AG09309 (cell line): ENCODE measurements at places on chromosomes 7 and 10.

- DNase-seq = no peak
Measured at GRCh38 chr10:89889606-89890005, 188.2 kb downstream of the KIF20B start.

DNA sequence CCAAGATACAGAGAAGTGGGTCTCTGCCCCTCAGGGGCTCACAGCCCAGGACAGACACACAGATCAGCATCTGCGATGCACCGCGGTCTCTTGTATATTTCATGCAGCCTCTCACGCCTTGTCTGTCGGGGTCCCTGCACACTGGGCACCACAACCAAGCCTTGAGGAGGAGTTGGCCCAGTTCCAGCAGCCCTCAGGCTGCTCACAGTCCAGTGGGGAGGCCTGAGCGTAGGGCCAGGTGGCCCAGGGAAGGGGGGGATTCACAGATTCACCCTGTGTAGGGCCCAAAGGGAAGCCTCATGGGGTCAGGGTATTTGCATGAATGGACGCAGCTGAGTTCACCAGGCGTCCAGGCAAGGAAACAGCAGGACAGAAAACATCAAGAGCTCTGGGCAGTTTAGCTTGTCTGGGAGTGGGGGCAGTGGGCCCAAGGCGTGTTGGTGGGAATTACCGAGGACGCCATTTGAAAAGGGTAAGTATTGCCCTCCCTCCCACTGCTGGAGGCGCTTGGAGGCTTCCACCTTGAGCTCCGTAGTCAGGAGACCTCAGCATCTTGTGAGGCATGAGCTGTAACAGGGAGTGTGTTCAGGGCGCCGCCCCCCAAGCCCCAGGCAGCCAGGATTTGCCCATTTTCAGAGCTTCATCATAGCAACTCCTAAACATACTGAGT lies 129.1 kb upstream of the CHST15 start:
- DNase-seq = no peak

DNA sequence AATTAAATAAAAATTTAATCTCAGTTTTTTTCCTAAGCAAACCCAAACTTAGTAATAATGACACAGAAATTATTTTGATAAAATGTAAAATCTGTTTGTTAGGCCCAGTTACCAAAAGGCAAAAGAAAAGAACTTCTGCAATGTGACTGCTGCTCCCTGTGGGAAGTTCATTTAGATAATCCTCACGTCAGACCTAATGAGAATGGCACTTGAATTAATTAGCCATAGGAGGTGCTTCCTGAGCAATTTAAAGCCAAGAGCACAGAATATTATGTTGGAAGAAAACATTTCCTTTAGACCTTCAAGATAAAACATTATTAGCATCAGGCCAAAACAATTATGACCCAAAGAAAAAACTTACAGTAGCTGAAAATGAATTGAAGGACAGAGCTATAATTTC lies 19.4 kb downstream of the SPAM1 start:
- DNase-seq = no peak

- no peak for DNase-seq
Measured at GRCh38 chr10:43570971-43571370, 3.4 kb downstream of the ZNF239 start.

DNA sequence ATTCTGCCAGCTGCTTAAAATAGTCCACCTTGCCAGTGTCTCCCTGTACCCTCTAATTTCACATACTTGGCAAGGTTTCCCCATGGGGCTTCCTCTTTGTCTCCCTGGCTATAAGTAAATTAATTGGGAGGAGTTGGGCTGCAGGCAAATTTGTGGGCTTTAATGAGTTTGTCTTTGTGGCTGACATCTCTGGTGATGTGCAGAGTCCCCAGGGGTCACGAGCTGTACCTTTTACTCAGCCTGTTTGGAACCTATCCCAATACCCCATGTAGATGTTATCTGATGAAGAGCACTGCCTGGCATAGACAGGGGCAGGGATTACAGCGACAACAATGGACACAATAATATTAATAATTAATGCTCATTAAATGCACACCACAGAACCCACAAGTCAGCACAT lies 132.5 kb downstream of the SLIT1 start:
- no peak for DNase-seq

DNA sequence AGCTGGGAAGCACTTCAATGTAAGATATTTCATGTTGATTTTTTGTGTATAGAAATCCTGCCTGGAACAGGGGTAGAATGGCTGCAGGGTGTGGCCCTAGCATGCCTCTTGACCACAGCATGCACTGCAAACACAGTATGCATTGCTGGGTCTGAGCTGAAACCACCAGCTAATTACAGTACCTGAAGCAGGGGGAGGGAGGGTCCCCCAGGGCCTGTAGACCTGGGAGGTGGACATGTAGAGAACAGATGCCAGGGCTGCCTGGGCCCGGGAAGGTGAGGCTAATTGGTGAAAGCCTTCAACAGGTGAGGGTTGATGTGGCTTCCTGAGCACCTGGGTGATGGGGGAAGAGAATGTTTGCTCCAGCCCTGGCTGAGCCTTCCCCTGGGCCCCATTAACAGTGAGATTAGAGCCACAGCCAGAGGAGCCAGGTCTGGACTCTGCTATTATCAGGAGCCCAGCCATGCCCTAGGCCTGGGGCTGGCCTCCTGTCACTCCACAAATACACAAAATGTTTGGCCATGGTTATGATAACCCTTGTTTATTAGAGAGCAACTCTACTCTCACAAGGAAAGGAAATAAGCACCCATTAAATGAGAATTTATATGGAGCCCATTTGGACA lies 83.3 kb downstream of the PLXNA4 start:
- no peak for DNase-seq

DNA sequence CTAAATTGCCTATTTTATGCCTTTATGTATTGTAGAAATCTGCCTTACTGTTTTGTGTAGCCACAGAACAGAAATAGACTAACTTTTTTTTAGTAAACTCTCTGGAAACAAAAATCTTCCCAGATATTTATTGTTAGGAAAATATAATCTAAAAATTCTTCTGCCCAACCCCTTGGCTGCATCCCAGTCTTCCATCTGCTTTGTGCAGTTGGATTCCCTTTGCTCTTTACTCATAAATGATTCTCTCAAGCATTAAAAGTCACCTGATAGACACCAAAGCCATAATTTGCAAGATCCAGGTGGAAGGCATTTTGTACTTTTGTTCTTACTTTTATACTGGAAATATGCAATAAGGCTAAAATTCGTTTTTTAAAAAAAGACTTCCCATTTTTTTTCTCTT lies 6.1 kb upstream of the CAV2 start:
- no peak for DNase-seq

DNA sequence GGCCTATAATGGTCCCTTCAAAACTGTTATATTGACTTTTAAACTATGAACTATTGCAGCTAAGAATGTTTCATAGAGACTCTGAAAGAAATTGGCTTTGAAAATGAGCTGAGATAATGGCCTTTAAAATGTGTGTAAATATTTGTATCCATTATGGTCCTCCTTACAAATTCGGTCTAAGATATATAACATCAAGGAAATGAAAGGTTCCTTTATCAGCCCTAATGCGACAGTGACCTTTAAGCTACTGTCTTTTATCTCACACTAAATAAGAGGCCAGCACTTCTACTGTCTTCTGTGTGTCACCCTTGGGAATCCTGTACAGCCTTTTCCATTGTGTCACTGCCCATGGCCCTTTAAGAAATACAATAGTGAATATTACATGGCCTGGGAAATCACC lies 19.5 kb downstream of the COL28A1 start:
- no peak for DNase-seq

- DNase-seq = no peak
Measured at GRCh38 chr10:132685101-132685891, 100.7 kb downstream of the NKX6-2 start.

DNA sequence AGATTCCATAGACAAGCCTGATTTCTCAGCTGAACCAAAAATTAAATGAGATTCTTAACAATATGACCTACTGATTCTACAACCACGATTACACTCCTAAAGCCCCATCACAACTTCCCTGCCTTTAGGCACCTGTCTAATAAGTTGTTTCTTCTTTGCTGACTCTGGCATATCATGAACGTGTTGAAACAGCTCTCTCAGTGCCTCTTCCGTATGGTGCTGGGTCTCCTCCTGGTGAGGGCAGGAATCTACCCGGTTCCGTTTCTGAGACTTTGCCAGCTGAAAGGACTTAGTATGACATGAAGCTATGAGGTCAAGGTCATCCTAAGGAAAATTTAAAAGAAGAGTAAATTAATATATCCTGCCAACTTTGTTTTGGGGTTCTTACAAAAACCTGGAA lies 48.6 kb downstream of the ARHGAP19 start:
- DNase-seq = no peak

- no peak for DNase-seq
Measured at GRCh38 chr7:103119791-103120291, 29.1 kb downstream of the NAPEPLD start.

DNA sequence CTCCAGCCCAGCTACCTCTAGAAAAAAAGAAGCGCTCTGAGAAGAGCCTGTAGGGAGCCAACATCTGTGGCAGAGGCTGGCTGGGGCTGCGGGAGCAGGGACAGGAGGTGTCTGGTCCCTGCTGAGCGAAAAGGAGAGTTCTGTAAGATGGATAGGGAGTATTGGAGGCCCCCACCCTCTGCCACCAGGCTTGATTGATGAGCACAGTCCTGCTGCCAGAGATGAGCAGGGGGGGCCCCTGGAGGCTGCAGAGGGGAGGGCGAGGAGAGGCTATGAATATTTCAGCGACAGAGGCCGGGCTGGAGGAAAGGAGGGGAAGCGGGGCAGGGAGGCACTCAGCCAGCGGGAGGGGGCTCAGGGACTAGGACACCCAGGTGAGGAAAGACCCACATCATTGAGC lies 44.5 kb upstream of the HSPB1 start:
- no peak for DNase-seq

DNA sequence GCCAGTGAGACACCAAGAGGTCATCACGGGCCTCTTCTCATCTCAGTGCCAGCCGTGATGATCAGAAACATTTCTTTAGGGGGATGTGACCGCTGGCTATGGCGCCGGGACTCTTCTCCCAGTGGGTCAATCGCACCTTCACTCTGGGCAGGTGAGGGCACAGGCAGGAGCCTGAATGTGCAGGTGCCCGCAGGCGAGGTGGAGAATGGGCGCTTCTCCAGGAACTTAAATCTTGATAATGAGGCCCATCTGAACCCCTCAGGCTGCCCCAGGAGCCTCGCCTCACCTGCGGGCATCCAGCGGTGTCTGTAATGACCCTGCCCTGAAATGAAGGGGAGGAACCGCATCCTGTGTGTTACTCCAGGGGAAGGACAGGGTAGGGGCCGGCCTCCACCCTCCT lies 204.7 kb downstream of the ADARB2 start:
- no peak for DNase-seq

DNA sequence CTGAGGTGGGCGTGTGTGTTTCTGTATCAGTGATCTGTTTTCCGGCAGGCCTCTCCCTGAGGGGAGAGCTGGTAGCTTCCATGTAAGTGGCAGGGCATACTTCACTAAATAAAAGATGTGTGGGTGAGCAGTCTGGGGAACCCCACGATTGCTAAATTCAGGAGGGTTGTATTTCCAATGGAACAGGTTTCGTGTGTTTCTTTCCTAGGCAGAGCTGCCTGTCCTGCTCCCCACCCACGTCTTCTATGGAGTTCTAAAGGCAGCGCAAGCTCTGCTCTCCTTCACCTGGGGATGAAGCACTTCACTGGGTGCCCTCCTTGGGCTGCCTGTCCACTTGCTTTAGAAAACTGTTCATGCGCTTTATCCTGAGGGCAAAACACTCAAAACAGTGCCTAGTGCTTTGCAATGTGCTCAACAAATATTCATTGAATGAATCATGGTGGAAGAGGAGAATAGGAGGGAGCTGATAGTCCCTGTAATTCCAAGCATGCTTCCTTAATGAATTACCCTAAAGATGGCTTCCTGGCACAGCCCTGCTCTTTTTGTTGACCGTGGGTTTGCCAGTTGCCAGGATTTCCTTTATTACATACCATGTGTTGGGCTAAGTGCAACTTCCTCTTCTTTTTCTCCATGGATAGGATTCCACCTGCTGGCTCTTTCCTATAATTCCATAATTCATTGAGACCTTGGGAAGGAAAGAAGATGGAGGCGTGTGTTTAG lies 50.6 kb upstream of the SRPK2 start:
- peak; percentile 84 for DNase-seq

GRCh38 chr7:18555120-18555519 lies 59.6 kb downstream of the HDAC9 start:
- peak; percentile 18 for DNase-seq

GRCh38 chr7:27171325-27171636 lies 2.8 kb downstream of the HOXA10 start:
- DNase-seq = no peak

- no peak for DNase-seq
Measured at GRCh38 chr10:113132591-113133121, 182.6 kb downstream of the TCF7L2 start.

DNA sequence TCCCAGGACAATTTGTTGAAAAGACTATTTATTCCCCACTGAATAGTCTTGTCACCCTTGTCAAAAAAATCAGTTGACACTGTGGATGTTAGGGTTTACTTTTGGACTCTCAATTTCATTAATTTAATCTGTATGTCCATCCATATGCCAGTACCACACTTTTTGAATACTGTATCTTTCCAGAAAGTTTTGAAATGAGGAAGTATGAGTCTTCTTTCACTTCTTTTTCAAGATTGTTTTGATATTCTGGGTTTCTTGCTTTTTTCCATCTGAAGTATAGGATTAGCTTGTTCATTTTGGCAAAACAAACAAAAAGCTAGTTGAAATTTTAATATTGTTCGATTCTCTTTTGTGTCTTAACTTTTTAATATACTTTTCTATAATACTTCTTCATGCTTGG lies 21.7 kb downstream of the KLHDC10 start:
- DNase-seq = no peak

GRCh38 chr10:132990684-132991545 lies 48.5 kb upstream of the CFAP46 start:
- DNase-seq = no peak

DNA sequence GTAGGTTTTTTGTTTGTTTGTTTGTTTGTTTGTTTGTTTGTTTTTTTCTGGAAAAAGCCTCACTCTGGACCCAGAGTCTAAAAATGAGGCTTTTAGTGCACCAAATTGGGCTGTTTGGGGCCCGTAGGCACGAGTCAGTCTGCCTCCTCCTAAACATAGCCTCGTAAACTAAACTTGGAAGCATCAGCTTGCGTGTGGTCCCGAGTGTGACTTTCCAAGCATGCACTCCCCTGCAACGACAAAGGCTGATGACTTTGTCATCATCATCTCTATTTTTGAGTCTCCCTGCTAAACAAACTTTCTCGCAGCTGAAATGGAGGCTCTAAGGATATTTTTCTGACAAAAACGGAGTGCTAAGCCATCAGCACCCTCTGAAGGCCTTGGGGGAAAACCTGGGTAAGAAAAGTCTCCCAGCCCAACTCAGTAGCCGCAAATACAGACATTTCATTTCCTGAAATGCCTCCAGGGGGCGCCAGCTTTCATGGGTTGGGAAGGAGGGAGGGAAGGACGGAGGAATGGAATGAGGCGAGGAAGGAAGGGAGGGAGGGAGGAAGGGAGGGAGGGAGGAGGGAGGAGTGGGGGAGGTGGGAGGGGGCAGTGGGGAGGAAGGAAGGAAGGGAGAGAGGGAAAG lies 245.9 kb downstream of the KCNMA1 start:
- peak; percentile 66 for DNase-seq

- no peak for DNase-seq
Measured at GRCh38 chr7:151291206-151291605, 42.7 kb upstream of the SMARCD3 start.
